ENCODE measurements at places on chromosomes 7 and 10.

DNA sequence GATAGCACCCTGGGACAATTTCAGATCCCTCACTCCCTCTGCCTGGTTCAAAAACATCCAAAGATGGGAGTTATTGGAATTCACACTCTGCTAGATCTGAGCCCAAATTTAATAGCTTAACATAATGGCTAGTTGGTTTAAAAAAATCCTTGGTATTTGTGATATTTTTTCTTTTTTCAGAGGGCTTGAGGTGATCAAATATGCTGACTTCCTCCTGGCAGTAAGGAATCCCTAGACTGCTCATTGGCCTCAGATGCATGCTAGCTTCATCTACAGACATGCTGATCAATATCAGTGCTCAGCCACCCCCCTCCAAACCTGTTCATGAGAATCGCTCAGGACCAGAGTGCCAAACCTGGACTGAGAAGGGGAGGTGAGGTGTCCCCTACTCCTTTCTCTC is 74.7 kb upstream of the PLPP4 start:
- DNase-seq, result no peak

DNA sequence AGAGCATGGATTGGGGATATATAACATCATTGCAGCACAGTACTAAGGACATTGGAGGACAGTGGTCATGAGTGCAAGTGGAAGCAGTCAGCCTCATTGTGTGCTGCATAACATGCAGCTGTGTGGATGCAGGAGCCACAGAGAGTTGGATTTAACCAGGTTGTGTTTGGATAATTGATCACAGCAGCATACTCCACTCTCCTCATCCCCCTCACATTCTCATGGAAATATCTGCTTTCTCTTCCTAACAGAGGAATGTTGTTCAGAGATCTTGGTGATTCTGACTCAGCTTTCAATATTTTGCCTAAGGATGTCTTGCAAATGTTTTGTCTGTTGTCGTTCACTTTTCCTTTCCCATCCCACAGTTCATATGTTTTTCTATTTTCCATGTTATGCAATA is 31.8 kb upstream of the LSM8 start:
- no peak for DNase-seq

DNA sequence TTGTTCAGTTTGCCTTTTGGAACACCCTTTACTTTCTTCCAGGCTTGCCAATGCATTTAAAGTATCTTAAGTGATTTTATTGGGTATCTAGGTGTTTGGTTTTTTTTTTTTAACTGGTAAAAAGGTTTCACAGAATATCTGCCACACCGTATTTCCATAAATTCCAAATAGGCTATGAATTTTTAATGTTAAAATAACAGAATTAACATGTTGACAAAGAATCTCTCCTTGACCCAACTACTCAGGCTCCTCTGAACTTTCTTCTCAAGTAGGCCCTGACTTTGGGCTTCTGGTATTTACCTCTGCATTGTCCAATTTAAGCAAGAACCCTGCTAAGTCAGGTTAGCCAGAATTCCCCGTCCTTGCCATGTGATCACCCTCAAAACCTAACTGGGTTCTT is 61.2 kb upstream of the PLA2G12B start:
- DNase-seq, result no peak

- no peak for DNase-seq
Observed at GRCh38 chr7:115038158-115038557, 116.3 kb downstream of the MDFIC start.

GRCh38 chr7:50869108-50869725 is 86.5 kb upstream of the GRB10 start:
- DNase-seq, result no peak

DNA sequence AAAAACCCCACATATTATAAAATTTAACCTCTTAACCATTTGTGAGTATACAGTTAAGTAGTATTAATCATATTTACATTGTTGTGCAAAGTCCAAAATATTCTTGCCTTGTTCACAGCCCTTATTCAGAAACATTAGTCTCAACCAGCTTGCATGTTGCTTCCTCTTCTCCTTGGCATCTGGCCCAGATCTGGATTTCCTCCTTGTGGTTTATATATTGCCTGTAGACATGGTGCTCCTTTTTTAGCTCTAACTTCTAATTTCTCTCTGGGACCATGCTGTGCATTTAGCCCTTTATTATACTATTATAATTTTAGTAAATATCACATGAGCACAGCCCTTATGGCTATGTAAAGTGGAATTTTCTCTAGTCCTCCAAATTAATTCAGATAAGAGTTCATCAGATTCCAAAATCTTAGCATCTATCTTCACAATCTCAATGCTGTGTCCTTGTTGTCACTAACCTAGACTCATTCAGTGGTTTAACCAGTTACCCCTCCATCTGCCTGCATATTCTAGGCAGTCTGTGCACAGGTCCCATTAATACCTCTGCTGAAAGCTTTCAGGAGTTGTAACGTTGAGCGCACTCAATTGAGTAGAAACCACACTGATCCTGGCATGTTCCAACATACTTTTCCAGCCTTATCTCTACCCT is 7.9 kb downstream of the CPED1 start:
- DNase-seq, result peak; percentile 1

DNA sequence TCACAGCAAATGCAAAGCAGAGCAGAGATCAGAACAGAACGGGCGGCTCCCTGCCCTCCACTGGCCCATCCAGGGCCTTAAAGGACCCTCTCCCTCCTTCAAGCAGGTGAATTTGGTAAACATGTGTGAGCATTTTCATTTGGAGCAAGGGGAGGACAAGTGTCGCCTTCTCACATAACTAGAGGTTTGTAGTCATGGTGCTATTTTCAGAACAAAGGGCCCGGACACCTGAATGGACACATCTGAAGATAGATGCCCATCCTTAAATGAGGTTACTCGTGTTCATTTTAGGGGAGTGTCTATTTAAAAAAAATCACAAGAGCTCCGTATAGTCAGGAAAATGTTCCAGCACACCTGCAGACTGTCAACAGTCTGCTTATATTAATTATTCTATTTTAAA is 153.8 kb downstream of the PRKCQ start:
- no peak for DNase-seq

GRCh38 chr7:51314726-51315125 is 1.9 kb downstream of the COBL start:
- DNase-seq, result no peak

- DNase-seq, result no peak
Observed at GRCh38 chr10:132199268-132199853, 12.6 kb downstream of the DPYSL4 start.

DNA sequence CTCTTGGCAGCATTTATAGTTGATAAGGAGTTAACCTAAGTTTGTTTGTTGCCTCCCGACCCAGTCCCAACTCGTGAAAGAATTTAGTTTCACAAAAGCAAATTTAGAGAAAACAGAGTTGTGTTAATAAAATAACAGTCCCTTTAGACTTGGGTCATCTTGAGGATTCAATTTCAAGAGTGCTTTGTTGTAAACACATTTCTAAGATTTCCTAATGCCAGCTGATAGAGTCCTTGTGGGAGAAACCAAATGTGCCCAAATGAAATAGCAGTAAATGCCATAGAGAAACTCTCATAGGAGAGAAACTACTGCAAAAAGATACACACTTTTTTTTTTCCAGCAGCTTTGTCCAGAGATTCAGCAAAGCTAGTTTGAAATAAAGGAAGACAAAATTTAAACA is 211.3 kb upstream of the BMPER start:
- no peak for DNase-seq

- DNase-seq, result no peak
Observed at GRCh38 chr7:131927770-131928423, 371.5 kb upstream of the PODXL start.

GRCh38 chr7:140402178-140402835 is 1.6 kb upstream of the RAB19 start:
- DNase-seq, result no peak

DNA sequence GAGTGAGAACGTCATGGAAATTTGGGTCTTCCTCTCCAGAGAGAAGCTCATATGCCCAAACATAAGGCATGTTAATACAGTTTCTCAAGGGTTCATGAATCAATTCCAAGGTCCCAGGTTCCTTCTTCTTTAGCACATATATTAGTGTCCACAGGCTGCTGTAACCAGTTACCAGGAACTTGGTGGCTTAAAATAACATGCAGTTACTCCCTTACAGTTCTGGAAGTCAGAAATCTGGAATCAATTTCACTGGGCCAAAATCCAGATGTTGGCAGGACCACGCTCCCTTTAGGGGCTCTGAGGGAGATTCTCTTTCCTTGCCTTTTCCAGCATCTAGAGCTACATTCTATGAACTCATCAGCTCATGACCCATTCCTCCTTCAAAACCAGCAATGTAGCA is 64.8 kb downstream of the MRC1 start:
- DNase-seq, result no peak

DNA sequence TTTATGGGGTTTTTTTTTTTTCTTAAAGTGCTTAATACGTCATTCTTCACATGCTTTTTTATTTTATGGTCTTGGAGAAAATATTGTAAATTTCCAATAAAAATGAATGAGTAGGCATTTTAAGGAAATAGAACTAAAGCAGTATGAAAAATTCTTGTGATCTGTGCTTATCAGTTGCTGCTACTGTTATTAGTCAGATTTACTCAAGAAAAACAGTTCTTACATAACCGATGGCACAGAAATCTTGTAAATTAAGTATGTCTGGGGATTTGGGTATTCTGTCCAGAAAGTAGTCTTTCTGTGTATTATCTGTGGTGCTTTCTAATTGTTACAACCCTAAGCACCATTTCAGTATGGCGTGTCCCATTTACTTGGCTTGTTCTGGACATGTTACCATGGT is 64.7 kb downstream of the LRGUK start:
- no peak for DNase-seq

GRCh38 chr7:46165276-46165675 is 244.2 kb upstream of the IGFBP3 start:
- DNase-seq, result no peak

DNA sequence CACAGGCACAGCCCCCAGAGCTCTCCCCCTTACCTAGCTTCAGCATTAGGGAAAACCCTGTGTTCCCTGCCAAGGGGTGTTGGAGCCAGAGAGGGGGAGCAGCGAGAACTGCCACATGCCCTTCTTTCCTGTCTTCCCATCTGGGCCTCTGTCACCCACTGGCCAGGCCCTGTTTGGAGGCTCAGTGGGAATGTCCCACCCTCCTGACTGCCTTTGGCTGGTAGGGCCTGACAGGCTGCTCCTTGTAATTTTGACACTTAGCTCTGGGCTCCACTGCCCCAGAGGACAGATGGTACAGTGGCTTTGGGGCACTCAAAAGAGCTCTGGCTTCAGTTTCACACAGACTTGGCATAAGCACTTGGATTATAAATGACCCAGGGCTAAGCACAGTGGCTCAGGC is 50.6 kb downstream of the GRID2IP start:
- DNase-seq, result no peak

Measured in esophagus squamous epithelium (tissue), 5 donors.